Posterior vena cava (tissue), 2 donors: ENCODE measurements at places on chromosomes 16 and 17. TPM values are rescaled to one million over a fixed set of nuclear protein-coding genes. Genes with fewer than 3 reads are reported as not detected.

Gene ADAM11
- total RNA-seq, result 0.29 TPM

DNA sequence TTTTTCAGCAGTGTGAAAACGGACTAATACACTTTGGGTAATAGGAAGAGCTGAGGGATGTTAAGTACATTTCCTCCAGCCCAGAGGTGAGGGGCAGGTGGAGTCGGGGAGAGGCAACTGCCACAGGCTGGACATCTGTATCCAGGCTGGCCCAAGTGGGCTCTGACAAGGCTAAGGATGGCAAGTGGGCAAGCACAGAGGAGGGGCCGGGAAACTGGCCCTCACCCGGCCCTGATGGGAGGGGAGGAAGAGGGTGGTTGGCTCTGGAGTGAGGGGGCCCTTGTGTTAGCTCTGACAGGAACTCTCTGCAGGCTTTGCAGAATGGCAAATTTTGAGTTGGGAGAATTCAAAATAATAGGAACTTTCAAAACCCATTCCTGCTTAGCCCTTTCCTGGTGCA, 251.0 kb upstream of the TNRC6C start:
- no peak for DNase-seq

Gene EVI2B
- 11.2 TPM for total RNA-seq

GRCh38 chr17:67652433-67652832, 65.3 kb upstream of the NOL11 start:
- DNase-seq, result no peak

- no peak for DNase-seq
Observed at GRCh38 chr17:40350689-40351358, 13.7 kb downstream of the GJD3 start.

GRCh38 chr17:31579265-31579664, 187.8 kb downstream of the RAB11FIP4 start:
- DNase-seq, result no peak

Gene KCNH4
- 0.23 TPM for total RNA-seq

DNA sequence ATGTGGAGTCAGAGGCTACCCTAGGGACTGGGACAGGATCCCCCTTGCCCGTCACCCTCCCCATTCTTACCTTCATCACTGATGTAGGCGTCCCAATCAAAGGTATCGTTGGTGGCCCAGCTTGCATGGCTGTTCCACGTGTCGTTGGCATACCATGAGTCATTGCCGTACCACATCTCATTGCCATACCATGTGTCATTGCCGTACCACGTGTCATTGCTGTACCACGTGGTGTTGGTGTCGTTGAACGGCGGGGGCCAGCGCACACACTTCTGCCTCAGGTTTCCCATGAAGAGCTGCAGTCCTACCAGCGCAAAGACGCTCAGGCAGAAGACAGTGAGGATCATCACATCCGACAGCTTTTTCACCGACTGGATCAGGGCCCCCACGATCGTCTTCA, 4.8 kb downstream of the SCN4A start:
- no peak for DNase-seq

GRCh38 chr16:87836346-87836843, 32.9 kb downstream of the SLC7A5 start:
- no peak for DNase-seq

GRCh38 chr17:39643271-39643670, 6.3 kb downstream of the STARD3 start:
- no peak for DNase-seq

Gene VPS4A
- total RNA-seq, result 23.4 TPM

GRCh38 chr16:66740533-66740932, 10.9 kb downstream of the DYNC1LI2 start:
- no peak for DNase-seq

DNA sequence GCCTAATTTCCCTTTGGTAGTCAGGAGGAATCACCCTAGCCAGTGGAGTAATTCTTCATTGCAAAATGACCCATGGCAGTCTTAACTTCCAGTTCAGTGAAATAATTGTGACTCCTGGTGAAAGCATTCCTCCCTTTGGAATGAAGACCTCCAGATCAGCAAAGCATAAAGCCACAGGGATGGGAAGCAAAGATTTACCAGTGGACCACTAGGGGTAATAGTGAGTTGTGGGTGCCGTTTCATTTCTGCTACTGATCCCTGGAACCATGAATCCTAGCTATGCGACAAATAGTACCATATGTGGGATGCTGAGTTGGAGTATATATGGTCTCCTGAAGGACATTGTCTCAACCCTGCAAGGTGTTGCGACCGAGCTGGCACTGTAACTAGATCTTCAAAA, 13.7 kb downstream of the DYNLL2 start:
- DNase-seq, result no peak

Gene TMEM238L
- not detected for total RNA-seq

Gene GLP2R
- not detected for total RNA-seq

Gene ZNF469
- total RNA-seq, result 6.2 TPM

GRCh38 chr17:45844695-45845375, at the start of gene SPPL2C:
Gene SPPL2C (plus strand): TSS chr17:45844881. CDS start chr17:45844907, 26 bp downstream.
- DNase-seq, result no peak

Gene KRT32
- not detected for total RNA-seq

DNA sequence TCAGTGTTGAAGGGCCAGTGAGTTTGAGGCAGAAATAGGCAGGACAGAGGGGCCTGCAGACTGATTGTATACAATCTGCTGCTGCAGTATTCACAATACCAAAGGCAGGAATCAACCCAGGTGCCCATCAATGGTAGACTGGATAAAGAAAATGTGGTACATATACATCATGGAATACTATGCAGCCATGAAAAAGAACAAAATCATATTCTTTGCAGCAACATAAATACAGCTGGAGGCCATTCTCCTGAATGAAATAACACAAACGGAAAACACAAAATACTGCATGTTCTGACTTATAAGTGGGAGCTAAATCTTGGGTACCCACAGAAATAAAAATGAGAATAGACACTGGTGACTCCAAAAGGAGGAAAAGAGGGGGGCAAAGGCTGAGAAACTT, 485.1 kb downstream of the XYLT1 start:
- DNase-seq, result no peak

Gene MAP2K6
- 2.2 TPM for total RNA-seq

Gene NLE1
- total RNA-seq, result 8.4 TPM

Gene SULT1A1
- 16.7 TPM for total RNA-seq

Gene ZNF598
- total RNA-seq, result 38.7 TPM

DNA sequence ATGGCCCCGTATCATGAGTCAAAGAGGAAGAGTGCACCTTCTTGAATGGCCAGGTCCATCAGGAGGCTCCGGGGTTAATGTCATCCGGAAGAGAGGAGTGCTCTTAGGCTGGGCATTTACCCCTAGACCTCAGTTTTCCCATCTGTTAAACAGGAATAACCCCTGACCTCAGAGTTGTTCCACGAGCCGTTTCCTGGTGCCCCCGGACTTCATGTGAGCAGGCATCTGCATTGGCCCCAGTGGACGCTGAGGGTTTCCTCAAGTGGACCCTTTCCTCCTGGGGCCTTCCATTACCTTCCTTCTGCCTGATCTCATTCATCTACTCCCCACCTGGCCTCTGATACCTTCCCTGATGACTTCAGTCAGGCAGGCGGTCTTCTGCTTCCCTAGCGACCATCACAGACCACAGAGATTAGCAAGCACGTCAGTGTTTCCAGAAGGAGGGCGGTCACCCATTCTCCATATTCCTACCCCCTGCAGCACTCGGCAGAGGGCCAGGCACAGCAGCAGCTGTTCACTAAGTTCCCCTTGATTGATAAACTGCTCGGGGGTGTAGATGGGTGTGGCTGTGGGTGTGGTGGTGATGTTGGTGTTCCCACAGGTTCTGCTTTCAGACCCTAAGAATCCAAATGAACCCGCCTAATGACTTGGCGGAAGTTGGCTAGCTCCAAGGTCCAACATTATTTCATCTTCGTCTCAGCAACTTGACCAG, 346.6 kb upstream of the TNRC6C start:
- DNase-seq, result peak; percentile 56

- no peak for DNase-seq
Observed at GRCh38 chr17:75548813-75549212, 23.3 kb downstream of the LLGL2 start.

Gene KRT12
- not detected for total RNA-seq

GRCh38 chr17:36576793-36577192, 14.9 kb upstream of the DHRS11 start:
- no peak for DNase-seq

DNA sequence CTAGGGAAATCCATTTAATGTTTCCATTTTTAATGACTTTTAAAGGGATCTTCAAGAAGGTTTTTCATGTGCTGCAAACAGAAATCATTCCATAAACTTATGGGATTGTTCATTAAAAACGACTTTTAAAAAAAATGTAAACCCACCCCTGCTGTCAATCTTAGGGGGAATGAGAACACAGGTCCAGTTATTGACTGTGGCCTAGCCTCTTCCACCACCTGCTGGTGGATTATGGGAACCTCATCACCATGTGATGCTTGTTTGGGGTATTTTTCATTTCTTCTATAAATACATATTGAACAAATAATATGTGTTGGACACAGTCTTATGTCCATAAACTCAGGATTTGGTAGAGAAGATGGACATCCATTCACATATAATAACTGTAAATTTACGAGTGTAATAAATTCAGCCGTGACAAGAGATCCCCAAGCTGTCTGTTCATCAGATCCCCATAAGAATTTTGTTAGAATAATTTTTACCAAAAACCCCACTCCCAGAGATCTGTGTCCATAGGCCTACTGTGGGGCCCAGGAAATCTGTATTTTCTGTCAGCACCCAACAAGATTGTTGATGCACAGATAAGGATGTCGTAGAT, 42.0 kb upstream of the TMC5 start:
- DNase-seq, result no peak

Gene HES7
- not detected for total RNA-seq

Gene PYDC1
- not detected for total RNA-seq

Gene CEP295NL
- 4.1 TPM for total RNA-seq

- DNase-seq, result no peak
Observed at GRCh38 chr16:81457326-81458133, 12.9 kb downstream of the CMIP start.

DNA sequence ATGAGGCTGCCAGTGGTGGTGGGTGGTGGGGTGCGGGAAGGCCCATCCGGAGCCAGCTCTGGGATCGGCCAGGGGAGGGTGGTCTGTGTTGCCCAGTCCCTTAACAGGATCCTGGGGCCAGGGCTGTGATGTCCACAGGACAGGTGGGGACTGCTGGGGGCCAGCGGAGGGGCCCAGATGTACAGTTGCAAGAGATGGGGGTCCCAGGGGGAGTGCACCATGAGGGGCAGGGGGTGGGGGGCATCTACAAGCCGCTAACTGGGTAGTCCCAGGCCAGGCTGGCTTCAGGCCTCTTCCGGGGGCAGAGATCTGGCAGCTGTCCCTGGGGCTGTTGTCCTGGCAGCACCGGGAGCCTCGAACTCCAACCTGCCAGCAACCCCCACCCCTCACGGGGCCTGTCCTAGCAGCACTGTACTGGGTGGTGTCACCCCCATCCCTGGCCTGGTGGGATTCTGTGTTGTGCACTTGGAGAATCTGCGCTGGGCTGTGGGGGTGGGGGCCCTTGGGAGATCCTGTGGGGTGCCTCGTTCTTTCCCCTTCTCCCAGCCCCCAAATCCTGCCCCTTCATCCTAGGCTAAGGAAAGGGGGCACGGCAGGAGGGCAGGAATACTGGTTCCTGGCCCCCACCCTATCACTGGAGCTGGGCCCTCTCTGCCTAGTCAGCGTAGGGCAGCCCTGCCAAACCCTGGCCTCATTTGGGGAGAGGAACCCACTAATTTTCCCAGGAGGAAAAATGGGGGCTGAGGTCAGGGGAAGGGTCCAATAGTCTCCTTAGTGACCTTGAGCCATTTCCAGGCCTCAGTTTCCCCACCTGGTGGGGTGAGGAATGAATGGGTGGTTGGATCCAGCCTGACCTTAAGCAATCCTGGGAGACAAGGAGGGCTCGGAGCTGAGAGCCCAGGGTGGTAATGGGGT, 1.4 kb downstream of the MTSS2 start:
- DNase-seq, result no peak

Gene ACAP1
- total RNA-seq, result 15.2 TPM

DNA sequence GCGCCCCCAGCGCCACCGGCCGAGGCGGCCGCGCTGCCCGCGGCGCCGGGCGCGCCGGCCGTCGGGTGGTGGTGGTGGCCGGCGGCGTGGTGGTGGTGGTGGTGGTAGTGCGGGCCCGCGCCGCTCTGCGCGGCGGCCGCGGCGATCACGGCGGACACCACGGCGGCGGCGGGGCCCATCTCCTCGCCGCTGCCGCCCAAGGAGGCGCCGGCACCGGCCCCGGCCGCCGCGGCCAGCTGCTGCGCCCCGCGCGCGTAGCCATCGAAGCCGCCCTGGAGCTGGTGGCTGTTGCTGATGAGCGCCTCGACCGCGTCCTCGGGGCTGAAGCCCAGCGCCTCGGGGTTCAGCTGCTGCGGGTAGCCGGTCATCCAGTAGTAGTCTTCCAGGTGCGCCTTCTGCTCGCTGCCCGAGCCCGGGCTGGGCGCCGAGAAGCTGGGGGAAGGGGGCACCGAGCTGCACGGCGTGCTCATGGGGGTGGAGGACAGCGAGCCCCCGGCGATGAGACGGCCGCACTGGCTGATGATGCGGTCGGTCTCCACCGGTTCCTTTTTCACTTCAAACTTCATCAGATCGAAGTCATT, 1.2 kb downstream of the MAF start:
- no peak for DNase-seq

Gene CCL17
- total RNA-seq, result not detected

- DNase-seq, result no peak
Observed at GRCh38 chr17:31561469-31562375, 170.2 kb downstream of the RAB11FIP4 start.

- no peak for DNase-seq
Observed at GRCh38 chr16:57111420-57111819, 19.0 kb downstream of the CPNE2 start.

DNA sequence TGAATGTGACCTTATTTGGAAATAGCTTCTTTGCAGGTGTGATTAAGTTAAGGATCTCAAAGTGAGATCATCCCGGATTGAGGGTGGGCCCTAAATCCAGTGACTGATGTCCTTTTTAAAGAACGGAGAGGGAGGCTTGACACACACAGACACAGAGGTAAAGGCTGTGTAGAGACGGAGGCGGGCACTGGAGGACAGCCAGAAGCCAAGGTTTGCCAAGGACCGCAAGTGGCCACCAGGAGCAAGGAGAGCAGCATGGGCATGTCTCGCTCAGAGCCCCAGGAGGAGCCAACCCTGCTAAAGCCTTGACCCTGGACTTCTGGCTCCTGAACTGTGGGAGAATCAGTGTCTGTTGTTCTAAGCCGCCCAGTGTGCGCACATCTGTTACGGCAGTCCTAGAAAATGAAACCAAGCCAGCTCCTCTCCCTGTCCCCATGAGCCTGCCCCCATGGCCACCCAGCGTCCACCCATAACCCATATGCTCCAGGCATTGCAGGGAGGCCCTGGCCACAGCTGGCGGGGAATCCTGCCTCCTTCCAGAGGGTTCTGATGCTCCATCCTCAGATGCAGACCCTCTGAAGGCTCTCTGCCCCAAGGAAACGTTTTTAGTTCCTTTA, 15.2 kb downstream of the CNGB1 start:
- DNase-seq, result no peak

DNA sequence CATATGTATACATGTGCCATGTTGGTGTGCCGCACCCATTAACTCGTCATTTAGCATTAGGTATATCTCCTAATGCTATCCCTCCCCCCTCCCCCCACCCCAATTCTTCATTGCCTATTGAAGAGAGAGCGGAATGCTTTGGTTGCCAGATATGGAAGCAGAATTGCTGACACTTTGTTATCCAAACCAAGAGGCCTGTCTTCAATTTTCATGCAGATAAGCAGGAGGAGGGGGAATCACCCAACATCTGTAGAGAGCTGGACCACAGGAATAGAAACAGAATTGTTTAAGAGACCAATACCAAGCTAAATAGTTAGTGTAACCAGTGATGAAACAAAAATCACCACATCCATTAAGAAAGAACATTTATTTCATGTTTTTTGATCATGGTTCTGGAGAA, 7.1 kb downstream of the ASPA start:
- no peak for DNase-seq
